ENCODE measurements at places on chromosomes 4 and X.

- DNase-seq, result peak; percentile 63
Measured at GRCh38 chrX:109270580-109271484, 211.1 kb downstream of the GUCY2F start.

- no peak for DNase-seq
Measured at GRCh38 chr4:99321241-99322191, at the start of gene ADH1B. ADH1B (minus strand) TSS chr4:99321401; CDS start chr4:99321331, 70 bp downstream.

GRCh38 chr4:86974551-86974994, 39.8 kb downstream of the AFF1 start:
- peak; percentile 64 for DNase-seq

DNA sequence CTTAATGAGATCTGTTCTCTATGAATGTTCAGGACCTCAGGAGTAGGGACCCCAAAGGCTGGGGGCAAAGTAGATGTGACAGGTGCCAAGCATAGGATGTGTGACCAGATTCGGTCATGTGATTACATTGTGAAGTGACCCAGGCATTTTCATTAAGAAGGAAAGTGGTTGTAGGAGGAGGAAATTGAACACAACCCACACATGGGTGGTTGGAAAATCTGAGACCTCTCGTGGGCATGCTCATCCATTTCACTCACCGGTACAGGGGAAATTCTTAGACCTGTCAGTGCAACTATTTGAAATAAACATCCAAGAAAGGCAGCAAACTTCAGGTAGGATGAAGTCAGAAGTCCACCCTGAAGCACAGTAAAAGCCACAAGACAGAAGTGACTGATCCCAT, 43.5 kb upstream of the CD99 start:
- no peak for DNase-seq

DNA sequence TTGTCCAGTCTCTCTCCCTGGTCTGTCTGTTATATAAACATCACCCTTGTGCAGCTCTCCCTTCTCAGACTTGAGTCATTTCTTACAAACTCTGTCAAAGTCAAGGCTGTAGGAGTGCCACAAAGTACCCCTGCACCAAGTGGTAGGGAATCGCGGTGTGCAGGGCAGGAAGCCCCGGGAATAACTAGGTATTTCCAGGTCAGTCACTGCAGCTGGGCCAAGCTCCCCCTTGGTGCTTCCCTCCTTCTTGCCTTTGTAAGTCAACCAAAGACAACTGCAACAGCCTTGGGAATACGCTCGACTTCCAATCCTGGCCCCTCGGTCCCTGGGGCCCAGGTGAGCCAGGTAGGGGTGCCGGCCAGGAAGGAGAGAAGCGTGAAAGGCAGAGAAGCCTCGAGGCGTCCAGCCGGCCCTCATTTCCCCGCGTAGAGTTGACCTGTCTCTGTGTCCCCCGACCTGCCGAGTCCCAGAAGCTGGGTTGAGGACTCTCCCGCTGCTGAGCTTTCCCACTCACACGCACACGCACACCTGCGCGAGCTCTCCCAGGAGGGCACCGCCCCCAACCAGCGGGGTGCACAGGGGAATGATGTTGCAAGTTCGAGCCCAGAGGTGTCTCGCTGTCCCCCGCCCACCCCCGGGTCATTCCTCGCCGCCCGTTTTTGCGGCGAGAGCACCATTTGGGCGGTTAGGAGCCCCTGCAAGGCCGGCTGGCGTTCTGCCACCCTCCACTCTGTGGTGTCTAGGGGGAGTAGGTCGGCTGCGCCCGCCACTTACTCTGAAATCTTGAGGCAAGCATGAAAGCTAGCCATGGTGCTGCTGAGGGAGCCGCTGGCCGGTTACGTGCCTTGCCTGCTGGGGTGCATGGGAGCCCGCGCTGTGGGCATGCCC, 22.8 kb upstream of the KIAA1210 start:
- no peak for DNase-seq

- no peak for DNase-seq
Measured at GRCh38 chr4:87886083-87886482, 53.3 kb downstream of the MEPE start.

DNA sequence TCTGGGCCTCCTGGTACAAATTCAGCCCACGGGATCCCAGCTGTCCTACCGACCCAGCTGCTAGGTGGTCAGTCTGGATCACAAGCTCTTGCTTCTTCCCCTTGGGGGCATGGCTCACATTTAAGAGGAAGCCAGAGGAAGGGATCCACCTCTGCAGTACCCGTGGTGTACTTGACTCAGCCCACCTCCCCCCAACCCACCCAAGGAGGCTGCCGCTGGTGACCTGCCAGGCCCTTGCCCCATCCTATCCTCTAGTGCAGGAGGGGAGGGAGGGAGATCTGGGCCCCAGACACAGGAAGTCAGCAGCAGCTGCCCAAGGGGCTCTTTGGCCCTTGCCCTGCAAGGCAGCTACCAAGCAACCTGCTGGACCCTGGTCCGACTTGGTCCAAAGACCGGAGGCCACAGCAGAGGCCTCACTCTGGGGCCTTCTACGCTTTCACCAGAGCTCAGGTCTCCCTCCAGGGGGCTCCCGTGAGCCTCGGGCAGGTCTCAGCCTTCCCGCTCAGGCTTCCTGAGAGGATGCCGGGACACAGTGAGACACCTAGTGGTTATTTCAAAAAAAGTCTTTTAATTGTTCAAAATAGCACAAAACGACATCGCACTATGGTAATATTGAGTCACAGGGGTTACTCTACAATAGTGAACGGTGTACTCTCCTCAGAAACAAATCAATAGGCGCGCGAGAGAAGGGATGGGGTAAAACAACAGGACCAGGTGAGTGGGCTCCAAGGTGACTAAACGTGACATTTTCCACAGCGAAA, 2.7 kb upstream of the RENBP start:
- DNase-seq, result peak; percentile 91

GRCh38 chrX:12206413-12206812, 68.1 kb downstream of the FRMPD4 start:
- DNase-seq, result no peak

DNA sequence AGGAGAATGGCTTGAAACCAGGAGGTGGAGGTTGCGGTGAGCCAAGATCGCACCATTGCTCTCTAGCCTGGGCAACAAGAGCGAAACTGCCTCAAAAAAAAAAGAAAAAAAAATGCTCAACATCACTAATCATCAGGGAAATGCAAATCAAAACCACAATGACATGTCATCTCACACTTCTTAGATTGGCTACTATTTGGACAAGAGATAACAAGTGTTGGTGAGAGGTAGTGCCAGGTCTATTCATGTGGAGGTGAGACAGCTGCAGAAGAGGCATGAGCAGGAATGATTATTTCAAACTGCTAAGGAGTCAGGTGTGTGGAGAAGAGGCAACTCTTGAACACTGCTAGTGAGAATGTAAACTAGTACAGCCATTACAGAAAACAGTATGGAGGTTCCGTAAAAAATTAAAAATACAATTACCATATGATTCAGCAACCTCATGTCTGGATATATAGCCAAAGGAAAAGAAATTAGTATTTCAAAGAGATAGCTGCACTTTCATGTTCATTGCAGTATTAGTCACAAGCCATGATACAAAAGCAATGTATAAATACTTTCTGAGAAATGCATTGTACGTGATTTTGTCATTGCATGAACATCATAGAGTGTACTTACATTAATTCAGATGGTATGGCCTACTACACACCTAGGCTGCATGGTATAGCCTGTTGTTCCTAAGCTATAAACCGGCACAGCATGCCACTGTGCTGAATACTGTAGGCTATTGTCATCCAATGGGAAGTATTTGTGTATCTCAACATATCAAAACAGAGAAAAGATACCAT, 75.3 kb downstream of the TMEM144 start:
- no peak for DNase-seq
